ENCODE measurements at places on chromosomes 4 and X.
A peak's percentile ranks its signal among the peaks of the same experiment; 100 is the strongest.

- DNase-seq = peak; percentile 51
Measured at GRCh38 chrX:53075011-53075410, 7.2 kb upstream of the TSPYL2 start.

DNA sequence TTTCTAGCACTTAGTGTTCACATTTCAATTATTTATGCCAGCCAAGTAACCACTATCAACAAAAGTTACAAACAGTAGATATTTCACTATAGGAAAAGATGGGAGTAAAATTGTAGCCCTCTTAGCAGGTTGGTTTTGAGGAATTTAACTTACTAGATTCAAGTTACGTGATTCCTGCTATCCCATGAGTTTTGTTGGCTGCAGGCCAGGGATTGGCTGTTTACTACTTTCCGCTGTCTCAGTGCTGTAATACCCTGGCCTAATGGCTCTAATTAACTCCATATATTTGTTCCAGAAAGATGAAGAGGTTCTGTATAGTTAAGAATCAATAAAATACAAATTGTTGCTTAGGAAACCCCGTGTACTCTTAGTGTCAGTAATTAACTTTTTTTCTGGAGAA lies 55.5 kb upstream of the MAGED1 start:
- DNase-seq = peak; percentile 3

DNA sequence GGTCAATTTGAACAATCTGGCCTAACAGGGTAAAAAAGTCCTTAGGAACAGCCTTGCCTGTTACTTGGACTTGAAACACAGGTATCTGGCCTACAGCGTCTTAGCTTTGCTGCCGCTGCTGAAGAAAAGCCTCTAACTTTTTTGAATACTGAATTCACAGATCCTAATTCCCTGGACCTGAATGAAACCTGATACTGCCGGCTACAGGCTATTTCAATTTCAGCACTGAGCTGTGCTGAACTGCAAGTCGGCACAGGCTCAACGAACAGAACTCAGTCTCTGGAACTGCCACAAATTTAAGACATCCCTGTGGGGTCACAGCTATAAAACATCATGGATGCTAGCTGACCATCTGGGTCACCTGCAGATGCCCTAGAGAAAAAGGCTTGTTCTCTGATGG lies 7.2 kb downstream of the NR0B1 start:
- DNase-seq = no peak

- DNase-seq = no peak
Measured at GRCh38 chr4:151888367-151888866, 127.6 kb upstream of the GATB start.

DNA sequence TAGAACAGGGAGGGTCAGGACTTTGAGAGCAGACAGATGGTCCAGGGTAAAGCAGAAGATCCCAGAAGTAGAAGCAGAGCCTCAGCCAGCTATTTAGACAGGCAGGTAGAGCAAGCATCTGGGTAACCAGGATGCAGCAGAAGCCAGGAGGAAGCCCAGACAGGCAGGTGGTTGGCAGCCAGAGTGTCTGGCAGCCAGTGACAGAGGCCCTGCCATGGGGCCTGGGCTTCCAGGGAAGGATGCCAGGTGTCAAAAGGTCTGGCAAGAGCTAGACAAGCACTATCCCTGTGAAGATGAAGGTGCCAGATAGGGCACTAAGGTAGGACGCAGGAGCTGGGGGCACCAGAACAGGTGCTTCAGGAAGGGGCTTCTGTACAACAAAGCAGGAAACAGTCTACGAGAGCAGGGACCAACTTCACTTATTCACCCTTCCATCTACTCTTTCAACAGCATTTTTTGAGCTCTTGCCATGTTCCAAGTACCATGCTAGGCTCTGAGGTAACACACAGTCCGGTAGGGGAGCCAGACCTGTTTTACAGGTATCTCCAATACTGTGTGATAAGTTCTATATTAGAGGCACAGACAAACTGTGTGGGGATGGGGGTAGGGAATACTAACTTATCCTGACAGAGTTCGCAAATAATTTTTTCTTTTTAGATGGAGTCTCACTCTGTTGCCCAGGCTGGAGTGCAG lies 38.1 kb upstream of the GJB1 start:
- DNase-seq = no peak
